ENCODE measurements at places on chromosomes 2 and 18.
A peak's percentile ranks its signal among the peaks of the same experiment; 100 is the strongest.

DNA sequence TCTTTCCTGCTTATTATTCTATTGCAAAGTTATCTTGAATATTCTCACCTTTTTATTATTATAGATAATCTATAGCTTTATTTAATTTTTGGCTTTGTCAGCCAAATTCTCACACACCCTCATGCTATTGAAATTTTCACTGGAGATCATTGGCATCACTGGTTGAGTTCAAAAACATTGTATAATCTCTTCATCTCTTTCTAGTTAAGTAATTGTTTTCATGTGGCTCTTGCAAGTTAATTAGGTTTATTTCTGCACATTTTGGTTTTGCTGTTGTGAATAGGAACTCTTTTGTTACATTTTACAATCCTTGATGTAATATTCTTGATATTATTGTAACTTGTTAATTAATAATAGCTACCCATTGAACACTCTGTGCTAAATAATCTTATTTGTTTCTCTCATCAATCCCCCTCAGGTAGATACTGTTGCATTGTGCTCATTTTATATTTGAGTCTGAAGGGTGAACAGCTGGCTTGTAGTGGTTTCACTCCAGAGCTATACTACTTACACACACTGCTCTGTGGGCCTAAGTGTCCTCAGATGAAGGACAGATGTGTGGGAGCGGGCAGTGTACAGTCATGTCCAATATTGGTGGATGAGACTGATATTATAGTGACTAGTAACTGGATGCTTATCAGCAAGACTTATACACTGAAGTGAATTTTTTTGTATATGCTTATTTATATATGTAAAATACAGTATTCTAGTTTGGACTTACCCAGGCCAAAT is 112.7 kb downstream of the LCLAT1 start:
- no peak for DNase-seq

DNA sequence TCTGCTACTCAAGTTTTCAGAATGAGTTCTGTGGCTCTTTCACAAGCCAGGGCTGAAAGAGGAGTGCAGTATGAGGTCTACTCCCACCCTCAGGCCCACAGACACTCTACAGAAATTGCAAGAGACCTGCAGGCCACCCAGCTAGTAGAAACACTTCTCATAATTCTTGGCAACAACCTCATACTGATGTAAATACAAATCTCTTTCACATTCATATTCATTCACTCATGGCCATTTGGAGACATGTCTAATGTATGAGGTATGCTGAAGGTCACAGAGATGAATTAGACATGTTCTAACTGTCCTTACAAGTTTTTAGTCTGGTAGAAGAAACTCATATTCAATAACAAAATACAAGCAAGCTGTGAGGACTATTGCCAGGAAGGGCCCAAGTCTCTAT is 83.8 kb upstream of the KLHL29 start:
- no peak for DNase-seq

DNA sequence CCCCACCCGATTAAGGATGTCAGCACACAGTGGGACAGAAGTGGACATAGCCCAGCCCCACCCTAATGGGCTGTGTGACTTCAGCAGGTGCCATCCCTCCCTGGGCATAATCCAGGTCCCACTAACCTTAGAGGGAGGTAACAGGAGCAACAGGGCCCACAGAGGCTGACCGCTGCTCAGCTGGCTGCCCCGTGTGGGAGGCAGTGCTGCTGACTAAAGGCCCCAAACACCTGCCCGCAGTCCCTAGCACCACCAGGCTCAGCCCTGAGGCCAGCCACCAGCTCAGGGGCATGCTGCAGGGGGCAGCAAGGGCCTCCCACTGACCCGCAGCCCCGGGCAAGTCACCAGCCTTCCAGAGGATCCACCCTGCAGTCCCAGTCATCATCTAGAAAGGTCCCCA is 14.6 kb downstream of the BIN1 start:
- no peak for DNase-seq

DNA sequence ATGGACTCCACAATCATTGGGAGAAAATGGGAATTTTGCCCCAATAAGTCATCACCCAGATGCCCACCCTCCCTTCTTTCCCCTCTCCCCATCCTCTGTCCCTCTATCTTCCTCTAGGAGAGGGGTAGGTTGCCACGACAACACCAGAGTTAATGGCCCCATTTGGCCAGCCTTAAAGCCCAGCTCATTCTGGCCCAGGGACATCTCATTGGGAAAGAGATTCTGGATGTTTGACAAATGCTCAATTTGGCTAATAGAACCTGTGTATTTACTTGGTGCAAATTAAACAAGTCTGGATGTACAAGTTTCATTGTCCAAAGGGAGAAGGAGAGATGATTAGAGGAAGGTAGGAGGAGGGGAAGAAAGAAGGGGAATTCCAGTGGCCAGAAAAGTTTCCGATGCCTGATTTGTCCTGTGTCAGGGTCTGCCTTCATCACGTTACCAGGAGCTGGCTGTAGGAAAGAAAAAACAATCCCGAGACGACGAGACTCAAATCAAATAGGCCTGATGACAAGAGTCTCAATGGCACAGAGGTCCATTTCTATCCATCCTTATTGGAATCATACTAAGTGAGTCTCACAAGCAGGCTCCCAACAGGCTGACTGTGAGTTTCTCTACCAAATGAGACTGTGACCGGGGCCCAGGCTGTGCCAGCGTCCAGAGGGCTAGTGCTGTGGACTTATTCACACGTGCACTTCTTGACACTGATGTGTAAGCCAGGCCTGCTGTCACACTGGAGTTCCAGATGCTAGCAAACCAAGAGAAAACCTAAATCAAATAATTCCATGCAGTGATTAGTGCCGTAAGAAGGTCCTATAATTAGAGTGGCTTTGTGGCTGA is 265.2 kb upstream of the APCDD1 start:
- DNase-seq = no peak

GRCh38 chr2:29601321-29601720 is 320.1 kb downstream of the ALK start:
- DNase-seq = no peak

DNA sequence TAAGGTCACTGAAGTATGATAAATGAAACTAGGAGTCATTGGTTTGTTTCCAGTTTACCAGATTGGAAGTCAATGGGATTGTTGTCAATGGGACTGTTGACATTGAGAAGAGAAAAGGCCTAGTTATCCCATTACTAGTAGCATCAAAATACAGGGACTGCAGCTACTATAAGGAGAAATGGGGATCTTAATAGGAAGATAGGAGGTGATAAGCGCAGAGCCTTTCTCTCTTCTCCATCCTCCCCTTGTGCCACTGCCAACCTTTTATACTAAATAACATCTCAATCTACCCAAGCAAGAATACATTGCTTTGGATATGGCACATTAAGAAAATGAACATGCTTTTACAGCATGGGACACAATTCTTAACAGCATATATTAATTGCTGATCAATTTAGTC is 10.5 kb upstream of the BBS5 start:
- no peak for DNase-seq

DNA sequence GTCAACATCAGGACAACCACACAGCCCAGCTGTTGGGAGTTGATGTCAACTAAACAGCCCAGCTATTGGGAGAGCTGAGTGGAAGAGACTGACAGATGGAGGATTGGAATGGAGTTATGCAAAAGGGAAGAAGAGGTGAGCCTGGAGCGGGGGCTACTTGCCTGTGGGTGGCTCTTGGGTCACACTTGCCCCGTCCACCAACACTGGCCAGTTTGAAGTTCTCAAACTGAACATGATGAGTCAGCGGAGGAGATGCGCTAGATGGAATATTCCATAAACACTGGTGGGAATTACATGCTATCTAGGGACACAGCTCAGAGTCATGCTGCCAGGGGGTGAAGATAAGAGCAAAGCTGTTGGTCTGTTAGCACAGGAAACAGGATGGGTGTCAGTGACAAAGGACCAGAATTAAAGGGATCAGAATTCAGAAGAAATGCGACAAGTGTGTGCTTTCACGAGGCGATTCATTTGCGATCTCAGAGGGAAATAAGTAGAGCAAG is 33.2 kb upstream of the AGAP1 start:
- DNase-seq = no peak

DNA sequence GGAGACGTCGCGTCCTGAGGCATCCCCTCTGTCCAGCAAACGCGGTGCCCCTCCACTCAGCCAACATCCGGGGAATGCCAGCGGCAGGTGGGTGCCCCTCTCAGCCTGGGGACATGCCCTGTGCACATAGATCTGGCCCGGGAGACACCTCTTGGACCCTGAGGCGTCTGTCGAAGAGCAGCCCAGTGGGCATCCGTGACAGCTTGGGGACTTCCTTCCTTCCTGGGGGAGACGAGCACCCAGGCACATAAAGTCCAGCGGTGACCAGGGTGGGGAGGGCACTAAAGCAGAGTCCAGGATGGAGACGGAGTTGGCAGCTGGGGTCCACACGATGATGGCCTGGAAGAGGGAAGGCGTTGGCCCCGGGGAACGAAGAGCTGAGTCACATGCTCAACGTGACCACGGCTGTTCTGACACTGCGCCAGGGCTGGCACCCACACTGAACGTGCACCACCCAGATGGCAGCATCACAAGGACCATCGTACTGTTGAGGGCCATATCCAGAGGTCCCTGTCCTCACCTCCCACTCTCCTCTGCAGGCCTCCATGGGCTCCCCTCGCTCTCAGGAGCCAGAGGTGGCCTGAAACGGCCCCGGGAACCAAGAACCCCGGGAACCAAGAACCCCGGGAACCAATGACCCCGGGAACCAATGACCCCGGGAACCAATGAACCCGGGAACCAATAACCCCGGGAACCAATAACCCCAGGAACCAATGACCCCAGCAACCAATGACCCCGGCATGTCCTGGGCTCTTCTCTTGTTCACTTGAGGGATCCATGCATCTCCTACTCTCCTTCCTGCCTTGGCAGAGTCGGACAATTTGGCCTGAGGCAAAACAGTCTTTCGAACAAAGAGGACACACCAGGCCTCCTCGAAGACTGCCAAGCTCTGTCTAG is 22.6 kb downstream of the HDAC4 start:
- no peak for DNase-seq

GRCh38 chr2:157627594-157628476 is 829 bp downstream of the ACVR1C start:
- DNase-seq = no peak

GRCh38 chr2:21372654-21373053 is 248.9 kb downstream of the TDRD15 start:
- no peak for DNase-seq

GRCh38 chr2:144830543-144830942 is 310.6 kb upstream of the ZEB2 start:
- DNase-seq = no peak

GRCh38 chr2:56334622-56335021 is 150.8 kb downstream of the CCDC85A start:
- peak; percentile 21 for DNase-seq

DNA sequence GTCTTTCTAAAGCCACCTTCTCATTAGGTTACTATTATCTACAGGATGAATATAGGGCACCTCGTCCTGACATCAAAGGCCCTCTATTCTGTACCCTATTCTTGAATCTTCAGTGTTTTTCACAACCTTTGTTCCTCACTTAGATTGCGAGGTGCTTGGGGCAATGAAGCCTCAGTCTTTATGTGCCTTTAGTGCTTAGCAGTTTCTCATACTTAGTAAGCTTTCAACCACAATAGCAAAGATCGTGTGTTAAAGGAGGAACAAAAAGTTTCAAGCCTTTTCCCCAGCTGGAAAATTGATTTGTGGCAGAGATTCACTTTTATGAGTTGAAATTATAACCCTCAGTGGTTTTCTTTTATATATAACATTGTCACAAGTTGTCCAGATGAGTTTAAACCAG is 226.9 kb downstream of the MYO3B start:
- no peak for DNase-seq

DNA sequence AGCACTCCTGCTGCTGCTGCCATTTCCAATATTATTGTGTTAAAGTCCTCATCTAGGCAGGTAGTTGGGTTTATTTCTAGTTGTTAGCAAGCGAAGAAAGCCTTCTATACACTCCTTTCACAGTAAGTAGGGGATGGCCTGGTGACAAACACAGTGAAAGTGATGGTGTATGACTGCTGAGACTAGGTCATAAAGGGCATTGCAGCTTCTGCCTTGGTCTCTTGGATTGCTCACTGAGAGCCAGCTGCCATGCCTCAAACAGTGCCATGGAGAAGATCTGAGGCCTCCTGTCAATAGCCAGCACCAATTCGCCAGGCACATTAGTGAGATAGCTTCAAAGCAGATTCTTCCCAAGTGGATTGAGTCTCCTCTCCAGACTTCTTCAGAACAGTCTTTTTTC is 27.6 kb upstream of the MSTN start:
- DNase-seq = no peak

DNA sequence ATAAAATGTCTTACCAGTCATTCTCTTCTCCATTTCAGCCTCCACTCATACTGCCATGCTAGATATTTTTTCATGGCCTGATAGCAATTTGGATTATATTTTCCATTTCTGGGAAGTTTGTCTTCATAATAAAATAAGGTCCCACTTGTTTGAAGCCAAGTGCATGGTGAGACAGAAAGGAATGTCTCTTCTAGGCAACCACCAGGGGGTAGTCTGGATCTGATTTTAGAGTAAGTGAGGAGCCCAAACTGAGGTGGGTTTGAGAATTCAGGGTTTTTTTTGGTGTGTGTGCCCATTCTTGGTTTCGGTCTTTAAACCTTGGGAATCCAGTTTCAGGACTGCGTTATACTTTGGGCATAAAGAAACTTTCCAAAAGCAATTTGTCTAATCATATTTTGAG is 315.5 kb downstream of the RPRM start:
- peak; percentile 28 for DNase-seq

GRCh38 chr18:70132999-70133398 is 72.5 kb downstream of the RTTN start:
- DNase-seq = no peak

GRCh38 chr18:44741511-44741910 is 60.8 kb downstream of the SETBP1 start:
- no peak for DNase-seq

- no peak for DNase-seq
Observed at GRCh38 chr2:224171226-224171625, 132.1 kb upstream of the SERPINE2 start.

DNA sequence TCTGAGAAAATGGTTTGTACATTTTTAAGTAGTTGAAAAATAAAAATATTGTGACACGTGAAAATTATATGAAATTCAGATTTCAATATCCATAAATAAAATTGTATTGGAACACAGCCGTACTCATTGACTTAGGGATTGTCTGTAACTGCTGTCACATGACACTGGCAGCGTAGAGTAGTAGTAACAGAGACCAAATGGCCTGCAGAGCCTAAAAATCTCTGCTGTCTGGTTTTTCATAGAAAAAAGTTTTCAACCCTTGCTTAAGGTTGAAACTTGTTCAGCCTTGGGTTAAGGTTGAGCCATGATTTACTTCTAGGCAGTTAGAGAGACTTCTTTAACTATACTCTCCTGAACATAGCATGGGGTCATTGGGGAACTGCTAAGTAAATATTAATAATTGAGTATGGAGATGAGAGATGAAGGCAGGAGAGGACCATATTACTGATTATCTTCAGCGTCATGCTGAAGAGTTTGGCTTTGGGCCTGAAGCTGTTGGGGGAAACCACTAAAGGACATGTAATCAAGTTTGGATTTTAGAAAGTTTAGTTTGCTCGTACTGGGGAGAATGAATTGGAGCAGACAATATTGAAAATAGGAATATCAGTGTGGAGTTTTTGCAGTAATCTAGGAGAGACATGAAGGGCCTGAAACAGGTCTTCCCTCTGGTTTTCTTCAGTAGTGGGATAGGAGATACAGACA is 16.2 kb downstream of the EML4 start:
- DNase-seq = no peak

Data from GM13976 (cell line).